Cardiac fibroblast (primary cell): ENCODE measurements at places on chromosomes 5 and 9.

DNA sequence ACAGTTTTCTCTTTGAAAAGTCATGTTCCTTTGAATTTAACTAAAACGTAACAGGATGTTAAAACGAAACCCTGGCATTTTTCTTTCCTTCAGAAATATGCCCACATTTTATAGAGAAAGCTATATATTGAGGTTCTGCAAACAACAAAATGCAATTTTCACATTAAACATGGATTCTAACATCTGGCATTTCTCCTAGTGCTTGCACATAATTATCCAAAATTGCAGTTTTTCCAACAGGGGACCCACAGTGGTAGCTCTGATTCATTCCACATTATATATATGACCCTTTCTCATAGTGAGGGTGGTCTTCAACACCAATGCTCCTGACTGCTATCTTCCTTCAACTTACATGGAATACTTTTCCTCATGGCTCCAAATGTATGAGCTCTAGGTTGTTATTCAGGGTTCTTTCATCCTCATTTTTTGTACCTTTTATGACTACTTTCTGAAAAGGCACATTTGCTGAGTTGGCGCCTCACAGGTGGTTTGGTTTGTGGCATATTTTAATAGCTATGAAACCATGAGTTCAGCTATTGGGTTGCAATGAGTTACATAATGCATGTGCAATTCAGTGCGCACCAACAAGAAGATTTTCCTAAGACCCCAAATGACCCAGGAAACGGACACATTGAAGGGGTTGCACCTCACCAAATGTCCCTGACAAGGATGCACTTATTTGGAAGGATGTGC, 551.7 kb downstream of the RAB3C start:
- DNase-seq = no peak

GRCh38 chr5:101590384-101590783, 687.3 kb upstream of the ST8SIA4 start:
- DNase-seq = no peak

DNA sequence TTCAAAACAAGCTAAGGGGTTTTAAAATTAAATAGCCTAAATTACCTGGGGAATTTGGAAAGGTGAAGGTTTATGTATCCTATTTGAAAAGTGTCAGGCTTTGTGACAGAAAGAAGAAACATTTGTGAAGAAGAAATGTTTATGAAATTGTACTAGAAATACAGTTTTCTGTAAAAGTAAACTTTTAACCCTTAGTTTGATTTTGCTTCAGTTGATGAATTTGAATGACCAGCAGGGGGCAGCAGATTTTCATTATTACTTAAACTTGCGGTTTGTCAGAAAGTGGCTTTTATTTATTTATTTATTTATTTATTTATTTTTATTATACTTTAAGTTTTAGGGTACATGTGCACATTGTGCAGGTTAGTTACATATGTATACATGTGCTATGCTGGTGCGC, 58.1 kb downstream of the NNT start:
- DNase-seq = peak; percentile 71

DNA sequence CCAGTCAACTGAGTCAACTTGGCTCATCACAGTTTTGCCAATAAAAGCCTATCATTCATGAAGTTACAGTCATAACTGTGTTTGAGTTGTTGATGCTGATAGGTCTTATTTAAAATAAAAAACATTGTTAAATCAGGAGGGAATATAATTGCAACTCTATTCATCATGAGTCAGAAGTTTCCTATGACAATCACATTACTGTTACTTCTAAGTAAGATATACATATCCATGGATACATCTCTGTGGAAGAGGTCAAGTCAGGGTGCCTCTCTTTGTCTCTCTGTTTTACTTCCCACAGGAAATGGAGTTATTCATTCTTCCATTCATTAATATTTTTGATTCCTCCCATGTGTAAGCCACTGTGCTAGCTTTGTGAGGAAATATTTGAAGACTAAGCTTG, 2015.4 kb upstream of the WWC1 start:
- no peak for DNase-seq

- DNase-seq = no peak
These were observed 205.4 kb upstream of the ITGA1 start for GRCh38 chr5:52582313-52582712.

- peak; percentile 67 for DNase-seq
These were observed 155.0 kb downstream of the PBX3 start for GRCh38 chr9:125902214-125902613.

DNA sequence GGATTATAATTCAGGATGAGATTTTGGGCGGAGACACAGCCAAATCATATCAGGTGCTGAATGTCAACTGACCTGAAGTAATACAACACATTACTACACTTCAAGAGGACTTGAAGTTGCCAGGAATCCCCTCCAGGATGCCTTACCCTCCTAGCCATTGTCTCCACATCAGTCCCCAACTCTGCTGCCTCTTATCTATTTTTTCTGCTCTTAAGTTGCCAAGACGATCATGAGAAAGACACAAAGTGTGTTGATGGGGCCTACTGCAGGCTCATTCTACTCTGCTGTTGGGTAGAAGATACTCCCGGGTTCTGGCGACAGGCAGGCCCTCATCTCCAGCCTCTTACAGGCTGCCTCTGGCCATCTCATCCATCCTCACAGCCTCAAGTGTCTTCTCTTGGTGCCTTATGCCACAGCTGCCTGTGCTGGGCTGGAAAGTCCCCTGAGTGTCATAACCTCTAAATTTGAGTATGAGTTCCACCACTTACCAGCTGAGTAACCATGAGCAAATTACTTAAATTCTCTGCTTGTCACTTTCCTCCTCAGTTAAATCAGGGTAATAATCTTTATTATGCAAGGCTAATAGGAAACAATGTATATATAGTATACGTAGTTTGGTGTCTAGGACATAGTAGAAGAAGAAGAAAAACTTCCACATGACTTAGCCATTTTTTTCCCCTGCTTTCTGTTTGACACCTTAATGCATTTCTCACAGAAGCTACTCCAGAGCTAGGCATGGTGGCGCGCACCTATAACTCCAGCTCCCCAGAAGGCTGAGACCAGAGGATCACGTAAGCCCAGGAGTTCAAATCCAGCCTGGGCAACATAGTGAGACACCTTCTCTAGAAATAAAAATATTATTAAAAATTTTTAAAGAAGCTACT, 73.0 kb upstream of the SNX2 start:
- DNase-seq = no peak

GRCh38 chr5:177005619-177006264, 837 bp downstream of the UIMC1 start:
- peak; percentile 77 for DNase-seq

- DNase-seq = peak; percentile 10
These were observed 1.9 kb downstream of the CERT1 start for GRCh38 chr5:75509546-75509945.

- no peak for DNase-seq
These were observed 24.4 kb downstream of the WDR36 start for GRCh38 chr5:111116550-111116949.

DNA sequence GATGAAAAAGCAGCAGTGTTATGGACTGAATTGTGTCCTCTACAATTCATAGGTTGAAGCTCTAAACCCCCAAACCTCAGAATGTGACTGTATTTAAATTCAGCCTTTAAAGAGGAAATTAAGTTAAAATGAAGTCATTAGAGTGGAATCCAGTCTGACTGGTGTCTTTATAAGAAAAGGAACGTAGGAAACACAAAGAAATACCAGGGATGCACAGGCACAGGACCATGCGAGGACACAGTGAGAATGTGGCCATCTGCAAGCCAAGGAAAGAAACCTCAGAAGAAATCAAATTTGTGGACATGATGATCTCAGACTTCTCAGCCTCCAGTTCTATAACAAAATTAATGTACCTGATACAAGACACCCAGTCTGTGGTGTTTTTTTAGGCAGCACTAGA, 971.2 kb upstream of the CDH9 start:
- DNase-seq = no peak
